ENCODE measurements at places on chromosomes 4 and X.

GRCh38 chr4:138438608-138439007 lies 196.5 kb upstream of the SLC7A11 start:
- no peak for DNase-seq

GRCh38 chr4:73710094-73710493 lies 30.3 kb upstream of the CXCL8 start:
- DNase-seq, result no peak

DNA sequence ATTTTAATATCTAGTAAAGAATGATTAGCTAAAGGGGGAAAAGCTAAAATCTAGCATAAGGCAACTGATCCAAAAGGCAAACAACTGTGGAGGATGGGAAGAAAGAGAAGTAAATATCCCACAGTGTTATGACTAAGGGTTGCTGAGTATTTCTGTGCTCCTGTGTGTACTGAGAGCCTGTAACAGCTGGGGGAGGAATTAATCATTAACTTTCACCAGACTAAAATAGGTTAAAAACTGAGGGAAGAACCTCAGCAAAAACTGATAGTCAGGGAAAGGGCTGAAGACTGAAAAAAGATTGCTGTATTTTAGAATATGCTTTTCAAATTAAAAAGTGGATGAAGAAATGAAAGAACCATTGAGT lies 365.9 kb downstream of the CXXC4 start:
- DNase-seq, result no peak

- no peak for DNase-seq
Measured at GRCh38 chr4:40246011-40246900, 49.4 kb downstream of the RHOH start.

DNA sequence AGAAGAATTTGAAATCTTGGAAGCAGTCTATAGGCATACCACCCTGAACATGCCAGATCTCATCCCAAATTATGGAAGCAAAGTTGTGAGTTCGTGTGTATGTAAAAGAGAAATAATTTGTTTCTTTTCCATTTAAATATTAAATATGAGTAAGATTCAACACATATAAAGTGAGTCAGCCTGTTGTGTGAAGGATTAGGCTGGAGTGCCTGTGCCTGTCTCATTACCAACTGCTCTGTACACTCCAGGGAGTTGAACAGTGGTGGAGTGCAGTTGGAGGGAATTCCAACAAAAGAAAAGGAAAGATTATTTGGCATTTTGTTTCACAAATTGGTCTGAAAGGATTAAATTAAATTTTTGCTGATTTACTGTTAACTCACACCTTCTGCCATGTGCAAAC lies 435.6 kb downstream of the FAT4 start:
- DNase-seq, result no peak

- DNase-seq, result no peak
Measured at GRCh38 chr4:128346054-128346716, 58.6 kb upstream of the PGRMC2 start.

GRCh38 chr4:89704651-89705395 lies 132.1 kb downstream of the SNCA start:
- DNase-seq, result no peak

GRCh38 chrX:55787063-55787462 lies 69.5 kb downstream of the RRAGB start:
- no peak for DNase-seq

- no peak for DNase-seq
Measured at GRCh38 chr4:9994246-9994847, 26.9 kb downstream of the SLC2A9 start.

- no peak for DNase-seq
Measured at GRCh38 chr4:174435974-174436373, 86.3 kb downstream of the HPGD start.

DNA sequence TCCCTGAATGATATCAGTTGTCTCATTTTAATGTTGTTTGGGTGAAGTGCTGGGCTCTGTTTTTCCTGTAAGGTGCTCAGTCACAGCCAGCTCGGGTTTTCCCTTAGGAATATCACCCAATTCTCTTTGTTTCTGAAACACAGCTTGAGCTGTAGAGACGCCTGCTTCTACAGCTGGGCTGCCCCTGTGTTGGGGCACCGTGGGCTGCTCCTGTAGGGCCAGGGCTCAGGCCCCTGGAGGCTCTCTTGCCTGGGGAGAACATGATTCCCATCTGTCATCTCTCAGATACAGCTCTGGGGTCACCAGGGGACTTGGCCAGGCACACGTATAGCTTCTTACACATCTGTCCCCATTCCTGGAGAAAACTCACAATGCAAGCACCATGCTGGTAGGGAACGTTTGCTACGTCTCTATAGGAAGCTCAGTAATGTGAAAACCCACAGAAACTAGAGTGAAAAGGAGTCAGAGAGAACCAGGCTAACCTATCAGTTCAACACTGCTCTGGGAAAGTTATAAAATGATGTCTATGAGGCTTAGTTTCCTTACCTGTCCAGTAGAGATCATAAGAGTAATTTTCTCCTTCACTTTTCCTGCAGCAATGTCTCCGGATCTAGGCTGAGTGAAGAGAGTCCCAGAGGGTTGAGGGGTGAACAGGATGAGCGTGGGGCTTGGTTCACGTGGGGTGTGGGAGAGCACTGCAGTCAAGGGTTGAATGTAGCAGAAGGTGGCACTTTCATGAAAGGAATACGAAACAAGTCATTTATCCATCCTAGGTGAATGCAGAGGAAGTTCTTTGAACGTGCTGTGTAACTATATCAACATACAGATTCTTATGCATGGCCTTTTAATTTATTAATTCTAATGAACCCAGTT lies 14.5 kb downstream of the FHDC1 start:
- DNase-seq, result no peak

DNA sequence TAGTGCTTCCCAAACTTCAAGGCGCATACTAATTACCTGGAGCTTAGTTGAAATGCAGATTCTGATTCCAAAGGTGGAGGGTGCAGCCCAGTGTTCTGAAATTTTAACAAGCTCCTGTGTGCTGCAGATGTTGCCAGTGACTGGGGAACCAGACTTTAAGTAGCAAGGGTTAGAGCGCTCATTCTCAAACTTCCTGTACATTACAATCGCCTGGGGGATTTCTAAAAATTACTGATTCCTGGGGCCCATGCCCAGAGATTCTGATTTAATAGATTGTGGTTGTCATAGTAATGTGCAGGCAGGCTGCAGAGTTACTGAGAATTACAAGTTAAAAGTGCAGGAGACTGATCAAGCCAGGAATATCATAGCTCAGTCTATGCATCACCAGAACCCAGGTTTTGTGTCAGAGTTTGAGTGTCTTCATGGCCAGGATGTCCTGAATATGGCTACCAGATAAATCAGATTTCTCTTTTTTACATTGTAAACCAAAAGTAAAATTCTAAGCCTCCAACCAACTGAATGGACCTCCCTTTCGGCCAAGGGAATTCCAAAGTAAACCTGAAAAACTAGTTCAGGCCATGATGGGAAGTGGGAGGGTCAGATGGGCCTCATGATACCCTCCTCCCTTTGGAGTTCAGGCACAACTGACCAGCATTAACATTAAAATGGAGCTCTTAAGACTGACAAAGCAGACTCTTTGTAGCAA lies 121.6 kb downstream of the ATXN3L start:
- no peak for DNase-seq

DNA sequence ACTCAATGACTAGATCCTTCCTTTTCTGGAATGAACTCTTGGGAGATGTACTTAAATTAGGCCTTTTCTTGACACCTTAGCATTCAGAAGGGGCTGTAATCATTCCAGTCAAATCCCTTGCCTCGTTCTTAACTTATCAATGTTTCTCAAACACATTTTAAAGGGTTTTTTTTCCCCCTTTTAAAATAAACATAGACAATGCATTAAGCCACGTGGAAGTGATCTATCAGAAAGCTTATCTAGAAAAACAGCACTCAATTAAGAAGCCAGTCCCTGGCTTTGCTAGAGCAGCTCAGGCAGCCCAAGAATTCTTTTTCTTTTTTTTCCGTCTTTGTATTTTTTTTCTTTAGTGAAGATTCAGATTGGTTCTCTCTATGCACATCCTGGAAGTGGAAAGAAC lies 118.2 kb downstream of the PCDH7 start:
- DNase-seq, result no peak

DNA sequence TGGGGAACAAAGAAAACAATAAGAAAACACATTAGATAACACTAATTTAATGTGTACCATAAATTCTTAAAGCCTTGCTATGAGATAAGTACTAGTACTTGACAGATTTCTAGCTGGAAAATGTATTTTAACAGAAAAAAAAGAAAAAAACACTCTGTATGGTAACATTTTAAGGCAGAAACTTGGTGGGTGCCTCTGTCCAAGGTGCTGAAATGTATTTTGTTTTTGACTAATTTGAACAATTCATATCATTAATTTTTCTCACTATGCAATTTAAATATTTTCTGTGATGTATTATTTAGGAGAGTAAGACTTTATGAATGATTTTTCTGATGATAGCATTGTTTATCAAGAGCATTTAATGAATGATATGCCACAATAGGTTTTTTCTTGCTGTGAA lies 107.5 kb downstream of the GABRG1 start:
- DNase-seq, result no peak

DNA sequence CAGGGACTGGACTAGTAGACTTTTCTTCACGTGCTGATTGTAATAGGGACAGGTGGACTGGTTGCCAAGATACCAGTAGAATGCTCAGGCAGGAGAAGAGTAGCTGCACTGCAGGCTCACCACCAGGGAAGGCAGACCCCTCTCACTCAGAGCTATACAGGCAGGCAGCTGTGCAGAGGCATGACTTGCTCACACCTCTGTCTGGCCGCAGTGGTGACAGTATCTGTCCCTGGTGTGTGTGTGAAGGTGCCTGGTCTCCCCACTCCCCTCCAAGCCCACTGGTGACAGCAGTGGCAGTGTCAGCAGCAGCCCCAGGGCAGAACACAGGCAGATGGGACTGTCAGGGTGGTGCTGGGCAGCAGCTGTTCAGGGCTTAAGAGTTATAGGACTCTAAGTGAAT lies 140.7 kb downstream of the RPS6KA6 start:
- DNase-seq, result no peak

- DNase-seq, result peak; percentile 27
Measured at GRCh38 chrX:134171661-134172587, 65.1 kb upstream of the CCDC160 start.

GRCh38 chrX:144494074-144494473 lies 610.2 kb downstream of the UBE2NL start:
- DNase-seq, result no peak

DNA sequence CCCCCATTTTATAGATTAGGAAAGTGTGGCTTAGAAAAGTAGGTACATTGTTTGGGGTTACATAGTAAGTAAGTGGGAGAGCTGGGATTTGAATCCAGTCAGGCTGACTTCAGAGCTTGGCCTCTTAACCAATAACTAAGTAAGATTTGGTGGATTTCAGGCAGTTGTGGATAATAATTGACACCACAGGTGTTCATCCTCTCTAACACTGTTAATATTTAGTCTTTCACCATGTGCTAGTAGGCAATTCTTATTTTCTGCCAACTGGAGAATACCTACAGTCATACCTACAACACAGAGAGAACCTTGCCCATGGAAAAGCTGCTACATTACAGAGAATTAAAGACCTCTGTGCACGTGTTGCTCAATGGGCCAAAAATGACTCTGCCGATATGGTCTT lies 89.5 kb downstream of the DIAPH2 start:
- DNase-seq, result no peak

DNA sequence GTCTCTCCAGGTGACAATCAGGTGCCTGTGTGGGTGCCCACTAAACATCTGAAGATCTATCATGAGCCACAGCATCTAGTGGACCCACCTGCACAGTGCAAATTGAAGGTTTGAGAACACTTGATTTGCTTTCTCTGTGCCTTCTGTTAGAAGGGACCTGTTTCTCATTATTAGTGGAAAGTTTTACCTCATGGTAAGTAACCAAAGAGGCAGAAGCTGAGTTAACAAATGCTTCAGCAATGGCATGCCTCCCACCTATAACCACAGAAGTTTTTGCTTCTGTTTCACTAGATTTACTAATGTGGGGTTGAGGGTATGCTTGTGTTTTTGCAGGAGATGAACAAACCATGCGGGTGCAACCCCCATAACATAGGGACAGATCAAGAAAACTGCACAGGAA lies 297.4 kb upstream of the DKK2 start:
- DNase-seq, result no peak

- no peak for DNase-seq
Measured at GRCh38 chrX:14173873-14174272, 144.2 kb upstream of the GEMIN8 start.

DNA sequence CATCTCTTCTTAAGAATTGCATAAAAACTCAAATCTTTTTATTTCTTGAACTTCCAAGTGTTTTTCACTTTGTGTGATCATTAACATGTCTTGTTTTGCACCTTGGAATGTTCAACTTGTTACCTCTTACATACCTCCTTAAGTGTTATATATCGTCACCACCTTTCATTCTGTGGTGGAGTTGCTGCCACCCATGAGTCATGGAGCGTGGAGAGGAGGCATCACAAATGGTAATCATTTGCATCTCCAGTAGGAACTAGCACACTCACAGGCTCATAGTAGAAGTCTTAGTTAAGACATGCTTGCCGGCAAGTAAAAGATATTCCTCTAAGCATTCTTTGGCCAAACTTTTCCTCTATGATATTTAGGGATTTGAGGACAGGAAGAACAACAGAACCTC lies 67.0 kb upstream of the VCX start:
- DNase-seq, result no peak

- no peak for DNase-seq
Measured at GRCh38 chr4:168622600-168622999, 125.7 kb downstream of the PALLD start.

DNA sequence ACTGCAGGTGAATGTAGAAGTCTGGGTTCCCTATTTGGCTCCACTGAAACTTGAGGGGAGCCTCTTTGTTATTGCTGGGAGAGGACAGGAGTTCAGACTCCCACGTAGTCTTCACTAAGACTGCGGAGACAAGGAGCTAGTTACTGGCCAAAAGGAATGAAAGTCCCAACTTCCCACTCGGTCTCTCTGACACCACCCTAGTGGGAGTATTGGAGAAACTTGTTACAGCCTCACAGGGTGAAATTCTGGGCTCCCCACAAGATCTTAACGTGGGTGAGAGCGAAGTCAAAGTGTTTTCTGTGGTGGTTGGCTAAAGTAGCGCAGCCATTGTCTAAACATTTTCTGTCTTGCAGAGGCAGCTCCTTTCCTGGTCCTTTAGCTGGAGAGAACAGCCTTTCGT lies 13.5 kb downstream of the MYOZ2 start:
- DNase-seq, result no peak

DNA sequence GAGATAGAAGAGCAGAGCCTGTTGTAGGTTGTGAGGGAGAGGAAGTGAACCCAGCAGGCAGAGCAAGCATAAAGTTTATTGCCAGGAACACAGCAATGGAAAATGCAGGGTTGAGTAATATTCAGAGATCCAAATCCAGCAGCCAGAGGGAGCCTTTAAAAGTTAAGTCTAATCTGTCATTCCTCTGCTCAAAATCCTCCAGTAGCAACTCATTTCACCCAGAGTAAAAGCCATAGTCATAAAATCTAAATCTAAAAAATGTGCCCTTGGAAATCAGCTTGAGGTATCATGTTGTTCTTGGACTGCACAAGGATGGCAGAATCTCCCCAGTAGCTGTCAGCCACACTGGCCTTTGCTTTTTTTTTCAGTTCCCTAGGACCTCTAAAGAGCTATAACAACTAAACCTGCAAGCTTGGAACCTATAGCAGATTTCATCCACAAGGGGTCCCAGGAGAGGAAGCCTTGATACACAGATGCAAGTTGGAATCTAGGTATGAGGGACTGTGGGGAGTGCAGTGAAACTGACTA lies 62.9 kb upstream of the FRAS1 start:
- DNase-seq, result no peak

GRCh38 chr4:38819569-38819968 lies 15.0 kb upstream of the TLR1 start:
- no peak for DNase-seq

Data from stimulated activated CD4-positive, alpha-beta T cell treated with anti-CD3 and anti-CD28 coated beads, Interleukin-4, amount 100 ng/mL, for 48 hours (primary cell).